ENCODE measurements at places on chromosomes 2 and 18. TPM values are rescaled to one million over a fixed set of nuclear protein-coding genes. Genes with fewer than 3 reads are reported as not detected.
A peak's percentile ranks its signal among the peaks of the same experiment; 100 is the strongest.

DNA sequence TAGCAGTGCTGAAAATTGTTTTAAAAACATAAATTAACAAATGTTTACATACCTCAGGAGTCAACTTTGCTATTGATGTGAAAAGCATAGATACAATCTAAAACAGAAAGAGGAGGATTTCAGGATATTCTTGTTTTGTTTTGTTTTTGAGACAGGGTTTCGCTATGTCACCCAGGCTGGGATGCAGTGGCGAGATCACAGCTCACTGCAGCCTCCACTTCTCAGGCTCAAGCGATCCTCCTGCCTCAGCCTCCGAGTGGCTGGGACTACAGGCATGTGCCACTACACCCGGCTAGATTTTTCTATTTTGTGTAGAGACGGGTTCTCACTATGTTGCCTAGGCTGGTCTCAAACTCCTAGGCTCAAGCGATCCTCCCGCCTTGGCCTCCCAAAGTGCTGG is 60.6 kb downstream of the C2orf74 start:
- peaks cover 25% of the 10 kb centered on the region for H3K36me3 ChIP-seq
- no peak for DNase-seq
- no peak overlapping the region for H3K4me3 ChIP-seq
- H3K4me1 ChIP-seq: no peaks in the 10 kb centered on the region
- H3K27me3 ChIP-seq: no peaks in the 10 kb centered on the region

Gene TAF4B
- 11.4 TPM for total RNA-seq

- no peaks in the 10 kb centered on the region for H3K4me1 ChIP-seq
- no peaks in the 10 kb centered on the region for H3K27me3 ChIP-seq
- H3K4me3 ChIP-seq: no peak overlapping the region
- no peak overlapping the region for H3K27ac ChIP-seq
Measured at GRCh38 chr2:218648088-218648786, 11.2 kb downstream of the ZNF142 start.

Gene PRLH
- total RNA-seq: not detected

Gene NDC80
- total RNA-seq: 38.8 TPM

- H3K27ac ChIP-seq: peak overlapping the region; percentile 33
- no peak for DNase-seq
- no peaks in the 10 kb centered on the region for H3K36me3 ChIP-seq
- H3K4me1 ChIP-seq: peaks cover 10% of the 10 kb centered on the region
- no peaks in the 10 kb centered on the region for H3K27me3 ChIP-seq
- H3K4me3 ChIP-seq: no peak overlapping the region
Measured at GRCh38 chr18:9433671-9434121, 41.6 kb upstream of the RALBP1 start.

DNA sequence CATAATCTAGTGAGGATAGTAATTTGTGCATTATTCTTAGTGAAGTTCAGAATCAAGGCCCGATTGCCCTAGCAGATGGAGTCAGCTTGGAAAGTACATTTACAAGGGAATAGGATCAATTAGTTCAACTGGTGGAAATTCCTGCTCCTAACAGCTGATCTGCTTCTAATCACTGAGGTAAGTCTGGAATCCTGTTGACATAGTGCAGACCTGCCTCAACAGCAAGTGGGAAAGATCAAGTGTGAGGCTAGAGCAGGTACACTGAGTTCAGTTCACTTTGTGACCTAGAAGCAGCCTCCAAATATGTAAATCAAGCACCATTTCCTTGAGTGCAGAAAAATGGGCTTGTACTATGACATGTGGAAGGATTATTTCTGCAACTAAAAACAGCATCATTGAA is 111.2 kb upstream of the NOSTRIN start:
- H3K4me1 ChIP-seq: peaks cover 5% of the 10 kb centered on the region
- H3K27me3 ChIP-seq: no peaks in the 10 kb centered on the region
- DNase-seq: no peak
- no peak overlapping the region for H3K27ac ChIP-seq
- H3K4me3 ChIP-seq: no peak overlapping the region

DNA sequence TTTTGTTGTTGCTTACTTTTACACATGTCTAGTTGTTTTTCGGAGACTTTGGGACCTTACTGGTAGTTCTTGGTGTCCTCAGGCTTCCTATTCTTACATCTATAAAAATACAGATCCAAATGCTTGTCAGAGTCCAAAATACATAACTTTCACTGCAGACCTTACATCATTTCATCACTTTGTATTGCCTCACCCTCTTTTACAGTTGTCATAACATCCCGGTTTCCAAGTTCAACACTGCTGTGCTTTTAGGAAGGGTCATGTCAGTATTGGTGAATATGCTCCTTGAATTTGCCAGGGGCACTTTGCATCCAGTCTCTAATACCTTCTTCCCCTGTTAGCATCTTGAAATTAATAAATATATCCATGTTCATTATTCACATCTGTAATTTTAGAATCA is 518.2 kb upstream of the RAB12 start:
- H3K36me3 ChIP-seq: no peaks in the 10 kb centered on the region
- no peak overlapping the region for H3K4me3 ChIP-seq
- H3K27me3 ChIP-seq: no peaks in the 10 kb centered on the region
- H3K4me1 ChIP-seq: no peaks in the 10 kb centered on the region
- DNase-seq: no peak

Gene FEV
- not detected for total RNA-seq

All from GM12878 (cell line).